Ovary (tissue), 10 donors: ENCODE measurements at places on chromosomes 1 and 21. TPM values are rescaled to one million over a fixed set of nuclear protein-coding genes. Genes with fewer than 3 reads are reported as not detected.

DNA sequence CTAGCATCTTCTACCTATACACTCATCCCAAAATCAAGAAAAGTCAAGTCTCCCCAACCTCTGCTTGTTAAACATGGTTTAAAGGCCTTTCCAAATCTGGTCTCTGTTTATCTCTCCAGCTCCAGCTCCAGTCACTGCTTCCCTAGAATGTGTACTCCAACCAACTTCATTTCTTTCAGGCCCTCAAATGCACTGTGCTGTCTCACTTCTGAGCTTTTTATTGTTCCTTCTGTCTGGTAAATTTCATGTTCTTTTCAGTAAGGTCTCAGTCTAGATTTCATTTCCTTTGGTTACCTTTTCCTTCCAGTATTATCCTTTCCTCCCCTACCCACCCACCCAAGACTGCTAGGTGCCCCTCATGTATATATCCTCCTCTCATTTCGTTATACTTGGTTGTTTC is 3.7 kb downstream of the COL24A1 start:
- no peak for DNase-seq

DNA sequence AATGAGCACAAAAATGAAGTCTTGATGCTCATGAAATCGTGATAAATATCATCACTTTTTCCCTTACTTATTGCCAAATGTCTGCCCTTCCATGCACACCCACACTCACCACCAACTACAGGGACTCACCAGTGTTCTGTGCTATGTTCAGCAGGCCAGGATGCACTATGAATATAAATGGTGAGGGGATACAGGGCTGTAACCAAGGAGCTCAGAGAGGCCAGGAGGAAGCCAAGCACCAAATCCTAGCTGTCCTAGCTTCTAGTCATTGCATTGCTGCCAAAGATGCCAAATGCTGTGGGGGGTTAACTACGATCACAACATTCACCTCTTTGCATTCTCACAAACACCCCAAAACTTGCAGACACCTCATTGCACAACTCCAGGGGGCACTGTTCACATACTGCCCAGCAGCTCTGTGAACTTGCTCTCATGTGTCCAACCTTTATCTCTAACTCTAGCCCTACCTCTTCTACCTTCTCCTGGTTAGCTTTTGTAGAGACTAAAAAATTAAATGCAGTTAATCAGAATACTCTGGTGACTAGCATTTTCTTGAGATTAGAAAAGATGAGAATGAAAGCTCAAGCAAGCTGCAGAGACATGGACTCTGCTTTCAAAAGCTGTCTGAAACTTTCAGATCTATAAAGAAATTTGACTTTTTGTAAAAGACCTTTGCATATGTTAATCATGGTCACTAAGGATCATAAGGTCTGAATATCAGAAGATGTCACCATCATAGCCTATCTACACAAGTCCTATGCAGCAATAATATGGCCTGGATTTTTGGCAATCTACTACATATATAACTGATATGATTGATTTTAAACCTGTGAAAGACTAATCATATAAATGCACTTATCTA is 13.9 kb upstream of the KIF14 start:
- no peak for DNase-seq

DNA sequence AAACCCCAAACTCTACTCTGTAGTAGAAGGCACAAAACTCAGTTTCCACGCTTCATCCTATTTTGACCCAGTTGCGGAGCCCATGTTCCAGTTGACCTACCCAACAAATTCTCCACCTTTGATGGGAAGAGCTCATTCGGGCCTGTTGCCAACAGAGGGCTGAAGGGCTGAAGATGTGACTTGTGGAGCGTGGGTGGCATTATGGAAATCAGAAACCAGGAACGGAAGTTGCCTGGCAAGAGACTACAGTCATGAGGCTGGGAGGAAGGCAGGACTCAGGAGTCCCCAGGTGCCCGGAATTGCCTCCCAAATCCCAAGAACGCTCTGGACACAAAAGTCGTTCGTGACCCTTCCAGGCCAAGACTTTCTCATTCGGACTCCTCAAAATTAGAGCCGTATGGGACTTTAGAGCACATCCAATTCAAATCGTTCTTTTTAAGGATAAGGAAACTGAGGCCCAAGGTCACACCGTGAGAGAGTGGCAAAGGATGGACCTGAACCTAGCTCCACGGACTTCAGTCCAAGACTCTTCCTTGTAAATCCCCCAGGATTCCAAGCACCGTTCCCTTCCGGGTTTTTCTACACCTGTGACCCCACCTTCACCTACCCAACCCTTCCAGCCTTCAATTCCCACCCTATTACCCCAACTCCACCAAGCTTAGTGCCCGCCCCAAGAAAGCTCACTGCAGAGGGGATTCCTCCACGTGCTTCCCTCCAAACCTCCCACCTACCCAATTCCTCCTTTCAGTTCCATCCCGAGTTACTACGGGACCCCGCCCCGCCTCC is 739 bp downstream of the SMG5 start:
- no peak for DNase-seq

GRCh38 chr21:19830446-19830845 is 1167.8 kb upstream of the NCAM2 start:
- DNase-seq, result no peak

DNA sequence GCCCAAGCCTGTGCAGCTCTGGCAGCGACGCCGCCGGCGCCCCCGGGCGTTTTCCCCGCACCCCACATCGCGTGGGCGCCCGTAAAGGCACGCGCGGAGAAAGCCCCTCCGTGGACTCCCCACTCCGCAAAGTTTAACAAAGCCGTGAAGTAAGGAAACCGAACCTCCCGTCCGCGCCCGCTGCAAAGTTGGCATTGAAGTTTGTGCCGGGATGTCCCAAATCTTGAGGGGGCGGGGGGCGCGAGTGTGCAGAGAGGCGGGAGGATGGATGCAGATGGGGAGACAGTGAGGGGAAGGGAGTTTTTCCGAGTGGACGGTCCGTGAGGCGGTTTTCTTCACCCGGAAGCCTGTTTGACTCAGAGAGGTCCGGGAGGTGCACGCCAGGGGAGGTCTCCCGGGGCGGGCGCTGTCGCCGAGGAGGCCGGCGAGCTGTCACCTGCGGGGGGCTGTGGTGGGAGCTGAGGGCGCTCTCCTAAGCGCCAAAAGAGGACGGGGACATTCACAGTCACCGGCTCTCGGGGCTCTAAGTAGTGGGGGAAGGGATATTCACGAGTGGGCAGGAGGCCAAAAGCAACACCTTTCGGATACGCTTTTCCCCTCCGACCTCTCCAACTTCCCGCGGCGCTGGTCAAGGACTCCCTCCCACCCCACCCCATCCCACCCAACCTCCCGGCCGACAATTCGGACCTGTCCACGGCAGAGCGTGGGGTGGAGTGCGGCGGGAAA is 1.3 kb downstream of the WLS start:
- peak; percentile 72 for DNase-seq

- DNase-seq, result no peak
Observed at GRCh38 chr1:12204140-12204539, 25.7 kb upstream of the VPS13D start.

- no peak for DNase-seq
Observed at GRCh38 chr1:172384656-172385055, 35.8 kb upstream of the C1orf105 start.

DNA sequence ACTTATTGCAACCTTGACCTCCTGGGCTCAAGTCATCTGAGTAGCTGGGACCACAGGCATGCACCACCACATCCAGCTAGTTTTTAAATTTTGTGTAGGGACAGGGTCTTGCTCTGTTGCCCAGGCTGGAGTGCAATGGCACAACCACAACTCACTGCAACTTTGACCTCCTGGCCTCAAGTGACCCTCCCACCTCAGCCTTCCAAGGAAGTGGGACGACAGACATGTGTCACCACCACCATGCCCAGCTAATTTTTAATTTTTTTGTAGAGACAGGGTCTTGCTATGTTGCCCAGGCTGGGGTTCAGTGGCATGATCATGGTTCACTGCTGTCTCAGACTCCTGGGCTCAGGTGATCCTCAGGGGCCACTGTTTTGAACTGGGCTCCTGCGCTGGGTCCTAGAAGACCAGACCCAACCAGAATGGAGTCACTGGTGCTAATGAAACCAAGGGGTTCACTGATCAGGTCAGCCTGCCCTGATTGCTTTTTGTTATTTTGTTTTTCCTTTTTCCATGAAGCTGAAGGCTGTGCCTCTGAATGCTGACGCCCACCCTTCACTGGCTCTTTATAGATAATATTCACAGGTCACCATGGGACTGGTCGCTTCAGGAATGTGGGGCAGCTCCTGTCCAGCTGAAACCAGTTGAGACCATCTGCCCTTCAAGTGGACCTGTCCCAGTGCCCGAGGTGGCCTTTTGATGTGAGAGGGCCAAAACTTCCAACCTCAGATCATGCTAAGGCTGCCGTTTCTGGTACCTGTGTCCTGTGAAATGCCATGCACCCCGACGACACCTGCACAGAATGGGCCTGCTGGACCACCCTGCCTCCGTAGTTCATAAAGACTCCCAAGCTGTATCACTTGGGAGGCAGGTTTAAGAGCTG is 4.9 kb downstream of the TRIM17 start:
- no peak for DNase-seq

DNA sequence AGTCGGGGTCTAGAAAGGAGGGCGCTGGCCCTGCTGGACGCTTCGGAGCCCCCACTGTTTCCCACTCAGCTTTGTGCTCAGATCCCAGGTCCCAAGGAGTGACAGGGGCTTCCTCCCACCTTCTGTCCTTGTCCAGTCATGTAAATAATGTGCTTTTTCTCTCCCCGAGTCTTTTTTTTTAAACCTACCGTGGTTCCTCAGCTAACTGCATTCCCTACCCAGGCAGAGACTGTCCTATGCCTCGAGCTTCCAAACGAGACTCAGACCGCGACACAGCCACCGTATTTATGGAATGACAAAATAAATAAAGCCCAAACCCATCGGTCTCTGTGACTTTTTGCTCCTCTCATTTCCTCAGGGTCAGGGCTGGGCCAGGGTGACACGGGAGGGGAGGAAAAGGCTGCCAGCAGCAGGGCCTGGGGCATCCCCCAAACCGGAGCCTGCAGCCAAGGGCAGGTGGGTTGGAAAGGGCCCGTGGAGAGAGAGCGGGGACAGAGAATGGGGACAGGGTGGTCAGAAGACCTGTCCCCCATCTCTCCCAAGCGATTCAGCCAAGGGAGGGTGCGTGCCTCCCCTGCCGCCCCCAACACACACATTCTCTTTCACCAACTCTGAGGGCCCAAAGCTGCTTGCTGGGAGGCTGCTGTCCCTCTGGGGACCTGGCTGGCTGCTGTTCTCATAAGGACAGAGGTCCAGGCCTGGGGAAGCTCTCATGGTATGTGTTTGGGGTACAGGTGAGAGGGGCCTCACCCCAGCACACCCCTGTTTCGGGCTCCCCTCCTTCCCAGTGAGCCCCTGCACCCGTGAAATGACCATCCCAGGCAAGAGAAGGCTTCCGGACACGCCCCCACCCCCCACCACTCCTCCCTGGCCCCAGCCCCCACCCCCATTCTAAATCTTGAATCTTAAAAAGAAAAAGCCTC is 55.4 kb downstream of the KCNAB2 start:
- DNase-seq, result no peak

- no peak for DNase-seq
Observed at GRCh38 chr1:107643766-107644165, 321.2 kb downstream of the VAV3 start.

- DNase-seq, result no peak
Observed at GRCh38 chr1:15577691-15578090, 7.2 kb downstream of the AGMAT start.

GRCh38 chr1:8009043-8010002 is 16.8 kb downstream of the ERRFI1 start:
- no peak for DNase-seq

The HCN3 gene
- 4.4 TPM for total RNA-seq

The PDC gene
- not detected for total RNA-seq

The CFAP57 gene
- total RNA-seq, result 0.97 TPM
